Bronchus fibroblast of lung (primary cell): ENCODE measurements at places on chromosomes 7 and 10. TPM values are rescaled to one million over a fixed set of nuclear protein-coding genes. Genes with fewer than 3 reads are reported as not detected.

The SEMA3D gene
- total RNA-seq, result 0.15 and 0.50 TPM in 2 replicates

The CLCN1 gene
- total RNA-seq, result under 0.01 TPM in 1 of 2 replicates, not detected in the other

The RAMP3 gene
- not detected in 2 replicates for total RNA-seq

The TWNK gene
- 5.4 and 5.9 TPM in 2 replicates for total RNA-seq

The TIMM23 gene
- total RNA-seq, result 125 and 127 TPM in 2 replicates

The TAC1 gene
- 0.15 TPM in 1 of 2 replicates, not detected in the other for total RNA-seq

The MMD2 gene
- not detected in 2 replicates for total RNA-seq

The ZNF736 gene
- total RNA-seq, result 1.9 and 3.0 TPM in 2 replicates

The EPO gene
- not detected in 2 replicates for total RNA-seq

The HGF gene
- total RNA-seq, result 30.3 and 35.1 TPM in 2 replicates

The OR2A7 gene
- 0.15 and 0.84 TPM in 2 replicates for total RNA-seq

The RTKN2 gene
- 0.89 and 2.0 TPM in 2 replicates for total RNA-seq

The PROSER2 gene
- 4.7 and 7.3 TPM in 2 replicates for total RNA-seq

The PNPLA8 gene
- 13.8 and 18.5 TPM in 2 replicates for total RNA-seq

The ATG9B gene
- total RNA-seq, result 0.15 TPM in 1 of 2 replicates, not detected in the other

The PNLIPRP2 gene
- total RNA-seq, result not detected in 2 replicates

The UPK3BL2 gene
- total RNA-seq, result 0.34 and 0.45 TPM in 2 replicates

The WNT8B gene
- total RNA-seq, result not detected in 2 replicates

The EVX1 gene
- total RNA-seq, result not detected in 2 replicates

The OPN4 gene
- total RNA-seq, result not detected in 2 replicates

The C10orf90 gene
- total RNA-seq, result 0.15 and 0.17 TPM in 2 replicates

The GJD4 gene
- not detected in 2 replicates for total RNA-seq

The VSIR gene
- total RNA-seq, result 9.1 and 10.9 TPM in 2 replicates
